Bone marrow (tissue), 2 donors: ENCODE measurements at places on chromosomes 3 and 15.

DNA sequence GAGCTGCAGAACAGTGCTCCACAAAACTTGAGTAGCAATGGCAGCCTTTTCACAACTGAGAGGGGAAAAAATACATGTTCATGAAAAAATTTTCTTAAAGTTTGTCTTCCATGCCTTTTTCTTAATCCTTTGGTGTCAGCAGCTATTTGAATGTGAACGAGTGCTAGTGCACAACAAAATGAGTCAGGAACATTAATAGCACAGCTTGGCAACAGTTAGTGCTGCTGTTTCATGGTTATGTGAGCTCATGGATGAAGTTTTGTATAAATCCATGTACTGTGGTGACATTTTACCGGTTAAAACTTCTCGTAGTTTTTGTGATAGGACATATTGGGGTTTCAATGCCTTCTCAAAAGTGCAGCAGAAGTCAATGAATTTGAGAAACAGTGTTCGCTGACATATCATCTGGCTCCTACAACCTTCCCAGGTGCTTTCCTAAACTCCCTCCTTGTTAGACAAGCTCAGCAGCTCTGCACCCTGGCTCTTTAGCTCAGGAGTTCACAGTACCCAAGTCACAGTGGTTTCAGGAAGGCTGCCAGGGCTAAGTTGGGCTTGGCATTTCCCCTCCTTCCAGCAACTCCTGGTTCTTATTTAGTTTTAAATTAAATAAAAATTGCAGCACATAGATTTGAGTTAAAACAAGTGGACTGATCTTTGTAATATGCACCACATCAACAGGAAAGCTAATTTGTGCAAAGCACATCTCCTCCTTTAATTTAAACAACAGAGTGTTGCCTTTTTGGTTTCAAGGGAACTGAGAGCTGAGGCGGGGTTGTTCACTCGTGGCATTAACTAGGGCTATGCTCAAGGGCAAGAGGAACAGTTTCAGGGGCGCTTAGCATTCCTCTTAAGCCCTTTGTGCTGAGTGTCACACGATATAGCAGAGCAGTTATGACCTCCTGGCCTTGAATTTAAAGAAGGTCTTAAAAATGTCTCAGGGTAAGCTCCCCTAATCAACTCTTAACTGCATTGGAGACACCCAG is 362.8 kb downstream of the CHST2 start:
- no peak for DNase-seq

- no peak for DNase-seq
Measured at GRCh38 chr15:88894348-88894818, 961 bp downstream of the HAPLN3 start.

DNA sequence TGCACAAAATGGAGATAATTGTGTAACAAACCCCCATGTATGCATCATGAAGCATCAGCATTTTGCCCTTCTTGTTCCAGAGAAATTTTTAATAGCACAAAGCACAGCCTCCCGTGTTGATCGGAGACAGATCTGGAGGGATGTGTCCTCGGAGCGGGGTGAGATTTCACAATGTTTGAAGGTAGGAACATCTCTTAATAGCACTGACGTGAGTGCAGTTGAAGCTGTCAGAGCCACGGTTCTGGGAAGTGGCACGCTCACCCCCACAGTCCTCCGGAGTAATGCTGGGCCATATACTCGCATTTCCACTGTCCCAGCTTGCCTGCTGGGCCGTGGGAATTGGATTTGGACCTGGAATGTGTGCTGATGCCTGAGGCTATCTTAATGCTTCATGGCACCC is 24.1 kb downstream of the ARPP21 start:
- no peak for DNase-seq

- no peak for DNase-seq
Measured at GRCh38 chr3:196868297-196868661, 559 bp downstream of the SENP5 start.

DNA sequence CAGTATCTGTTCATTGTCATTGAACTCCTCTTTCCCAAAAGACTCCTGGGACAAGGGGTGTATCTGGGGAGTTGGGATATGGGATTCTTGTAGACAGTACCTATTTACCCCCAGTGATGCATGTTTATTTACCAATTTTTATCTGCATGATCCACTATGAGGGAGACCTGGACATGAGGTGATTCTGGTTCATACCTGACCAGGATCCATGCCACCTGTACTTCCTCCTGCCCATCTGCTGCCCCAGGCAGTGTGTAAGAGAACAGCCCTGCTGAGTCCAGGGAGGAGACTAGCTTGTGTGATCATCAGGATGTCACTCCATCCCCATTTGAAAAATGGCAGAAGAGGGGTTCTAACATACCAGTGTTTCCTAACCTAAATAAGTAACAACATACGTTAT is 3.1 kb upstream of the TPRG1 start:
- no peak for DNase-seq

DNA sequence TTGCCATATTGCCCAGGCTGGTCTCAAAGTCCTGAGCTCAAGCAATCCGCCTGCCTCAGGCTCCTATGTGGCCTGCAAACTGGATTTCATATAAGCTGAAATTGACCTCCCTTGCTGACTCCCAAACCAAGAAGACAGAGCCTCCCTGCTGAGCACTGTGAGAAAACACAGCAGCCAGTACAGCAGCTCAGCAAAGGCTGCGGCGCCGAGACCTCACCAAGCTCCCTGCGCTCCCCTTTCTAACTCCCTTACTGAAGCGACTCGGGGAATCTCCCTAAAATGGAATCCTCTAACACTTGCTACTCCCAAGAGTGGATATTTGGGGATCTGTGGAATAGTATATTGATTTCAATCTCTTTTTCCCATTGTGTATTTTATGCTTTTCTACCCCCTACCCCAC is 34.6 kb downstream of the MUC20 start:
- DNase-seq, result no peak

DNA sequence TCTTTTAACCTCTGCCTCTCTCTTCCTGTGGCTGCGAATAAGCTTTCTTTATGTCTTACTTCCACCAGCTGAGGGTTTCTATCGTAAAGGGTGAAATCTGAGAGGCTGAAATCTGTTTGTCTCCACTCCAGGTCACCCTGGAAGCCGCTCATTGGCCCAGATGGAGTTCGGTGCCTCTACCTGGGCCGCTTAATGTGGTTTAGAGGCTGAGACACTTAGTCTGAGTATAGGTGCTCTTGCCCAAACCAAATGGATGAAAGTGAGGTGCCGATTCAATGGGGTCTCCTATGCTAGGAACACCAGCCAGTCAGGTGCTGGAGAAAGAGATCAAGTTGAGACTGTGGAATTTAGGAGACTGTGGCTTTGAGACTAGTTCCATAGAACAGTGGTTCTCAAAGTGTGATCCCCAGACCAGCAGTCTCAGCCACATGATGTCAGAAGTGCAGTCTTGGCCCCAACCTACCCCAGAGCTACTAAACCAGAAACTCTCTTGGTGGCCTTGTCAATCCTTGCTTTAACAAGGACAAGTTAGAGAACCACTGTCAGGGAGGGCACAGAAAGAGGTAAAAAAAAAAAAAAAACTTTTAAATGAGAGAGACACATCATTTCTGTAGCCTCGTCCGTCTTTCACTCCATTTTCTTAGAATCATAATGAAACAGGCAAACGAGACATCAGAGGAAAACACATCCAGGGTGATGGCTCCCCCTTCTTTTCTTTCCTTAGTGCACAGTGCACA is 54.9 kb upstream of the CCR2 start:
- no peak for DNase-seq

GRCh38 chr3:14156843-14157561 is 21.4 kb downstream of the XPC start:
- no peak for DNase-seq
